Lung (tissue), 17 donors: ENCODE measurements at places on chromosomes 16 and 17.

- no peaks in the 10 kb centered on the region for H3K36me3 ChIP-seq
- no peaks in the 10 kb centered on the region for H3K4me1 ChIP-seq
- H3K4me3 ChIP-seq, result no peak overlapping the region
- no peaks in the 10 kb centered on the region for H3K27me3 ChIP-seq
- no peak for DNase-seq
- H3K27ac ChIP-seq, result no peak overlapping the region
Measured at GRCh38 chr17:59129814-59130213, 23.1 kb upstream of the TRIM37 start.

DNA sequence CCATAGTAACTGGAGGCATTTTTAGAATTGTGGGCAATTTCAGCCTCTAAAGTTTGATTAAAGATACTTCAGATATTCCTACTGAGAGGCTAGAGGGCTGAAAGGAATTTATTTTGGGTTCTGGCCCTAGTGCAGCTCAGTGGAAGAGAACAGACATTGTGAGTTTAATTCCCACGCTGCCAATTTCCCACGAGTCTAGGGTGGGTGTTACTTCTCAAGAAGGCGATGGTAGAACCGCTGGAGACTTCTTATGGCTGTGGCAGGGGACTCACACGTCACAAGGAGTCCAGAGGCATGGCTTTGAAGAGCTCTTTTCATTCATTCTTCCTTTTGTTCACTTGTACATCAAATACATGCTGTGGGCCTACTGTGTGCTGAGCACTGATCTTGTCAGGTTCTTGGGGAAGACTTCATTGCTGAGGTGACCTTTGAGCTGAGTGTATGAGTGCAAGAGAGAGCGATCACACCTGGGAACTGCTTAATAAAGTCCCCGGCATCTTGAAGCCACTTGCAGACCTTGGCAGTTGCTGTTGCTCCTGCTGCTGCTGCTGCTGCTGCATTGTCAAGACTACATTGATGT lies 111.7 kb downstream of the WWOX start:
- H3K4me3 ChIP-seq, result no peak overlapping the region
- H3K4me1 ChIP-seq, result peaks cover 29% of the 10 kb centered on the region
- H3K36me3 ChIP-seq, result no peaks in the 10 kb centered on the region

DNA sequence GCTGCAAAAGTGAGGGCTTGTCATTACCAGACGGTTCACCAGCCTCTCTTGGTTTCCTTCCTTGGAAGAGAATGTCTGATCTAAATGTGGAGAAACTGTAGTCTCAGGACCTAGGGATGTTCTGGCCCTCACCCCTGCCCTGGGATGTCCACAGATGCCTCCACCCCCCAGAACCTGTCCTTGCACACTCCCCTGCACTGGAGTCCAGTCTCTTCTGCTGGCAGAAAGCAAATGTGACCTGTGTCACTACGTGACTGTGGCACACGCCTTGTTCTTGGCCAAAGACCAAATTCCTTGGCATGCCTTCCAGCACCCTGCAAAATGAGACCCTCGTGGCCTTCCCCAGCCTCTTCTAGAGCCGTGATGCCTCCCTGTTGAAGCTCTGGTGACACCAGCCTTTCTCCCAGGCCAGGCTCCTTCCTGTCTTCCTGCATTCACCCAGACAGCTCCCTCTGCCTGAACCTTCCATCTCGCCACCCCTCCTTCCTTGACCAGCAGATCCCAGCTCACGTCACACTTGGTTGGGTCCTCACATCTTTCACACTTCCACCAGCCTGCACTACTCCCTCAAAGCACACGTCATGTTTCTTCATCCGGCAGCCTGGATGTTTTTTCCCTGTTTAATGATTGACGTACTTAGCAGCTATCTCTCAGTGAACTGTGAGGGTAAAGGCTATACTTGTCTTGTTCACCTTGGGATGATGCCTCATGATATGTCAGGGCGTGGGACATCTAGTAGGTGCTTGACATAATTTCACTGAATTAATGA lies 4.3 kb downstream of the ZNF768 start:
- no peak overlapping the region for H3K27ac ChIP-seq
- H3K36me3 ChIP-seq, result peaks cover 18% of the 10 kb centered on the region
- H3K4me1 ChIP-seq, result no peaks in the 10 kb centered on the region
- H3K4me3 ChIP-seq, result no peak overlapping the region

- H3K27ac ChIP-seq, result peak overlapping the region; percentile 89
- no peaks in the 10 kb centered on the region for H3K36me3 ChIP-seq
- peaks cover 55% of the 10 kb centered on the region for H3K27me3 ChIP-seq
- DNase-seq, result peak; percentile 97
- peaks cover 27% of the 10 kb centered on the region for H3K4me1 ChIP-seq
Measured at GRCh38 chr16:86509759-86510464, 415 bp upstream of the FOXF1 start.

GRCh38 chr17:71741836-71742235 lies 379.0 kb upstream of the SOX9 start:
- no peaks in the 10 kb centered on the region for H3K4me1 ChIP-seq
- no peaks in the 10 kb centered on the region for H3K27me3 ChIP-seq
- no peak overlapping the region for H3K27ac ChIP-seq
- H3K36me3 ChIP-seq, result no peaks in the 10 kb centered on the region
- H3K4me3 ChIP-seq, result no peak overlapping the region
